ENCODE measurements at places on chromosomes 11 and 22.

DNA sequence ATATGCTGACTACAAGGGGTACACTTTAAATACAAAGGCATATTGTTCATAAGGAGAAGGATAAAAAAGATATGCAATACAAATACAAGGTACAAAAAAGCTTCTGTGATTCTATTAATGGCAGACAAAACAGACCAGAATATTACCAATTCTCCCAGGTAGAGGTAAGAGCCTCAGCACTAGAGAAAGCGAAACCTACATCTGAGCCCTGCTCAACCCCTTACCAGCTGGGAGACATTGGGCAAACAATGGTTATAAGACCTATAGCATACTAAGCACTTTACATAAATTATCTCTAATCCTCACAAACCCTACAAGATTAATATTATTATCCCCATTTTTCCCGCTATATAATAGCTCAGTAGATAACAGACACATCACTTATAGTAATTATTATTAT lies 41.2 kb upstream of the LRRC55 start:
- DNase-seq, result no peak

DNA sequence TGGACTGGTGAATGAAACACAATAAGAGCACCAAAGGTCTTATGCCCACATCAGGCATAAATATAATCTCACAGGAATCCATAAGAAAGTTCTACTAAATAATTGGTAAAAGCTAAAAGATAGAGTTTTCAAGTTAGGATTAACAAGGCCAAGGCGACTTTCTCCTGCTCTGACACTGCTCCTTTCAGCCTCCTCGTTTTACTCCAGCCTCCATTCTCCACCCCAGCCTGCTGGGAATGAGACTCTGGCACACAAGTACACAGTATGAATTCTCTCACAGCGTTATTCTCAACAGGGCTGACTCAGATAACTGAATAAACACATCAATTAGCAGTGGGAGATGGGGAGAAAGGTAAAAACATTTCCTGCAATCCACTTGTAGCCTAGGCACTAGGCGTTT lies 94.9 kb downstream of the APOL5 start:
- DNase-seq, result no peak

DNA sequence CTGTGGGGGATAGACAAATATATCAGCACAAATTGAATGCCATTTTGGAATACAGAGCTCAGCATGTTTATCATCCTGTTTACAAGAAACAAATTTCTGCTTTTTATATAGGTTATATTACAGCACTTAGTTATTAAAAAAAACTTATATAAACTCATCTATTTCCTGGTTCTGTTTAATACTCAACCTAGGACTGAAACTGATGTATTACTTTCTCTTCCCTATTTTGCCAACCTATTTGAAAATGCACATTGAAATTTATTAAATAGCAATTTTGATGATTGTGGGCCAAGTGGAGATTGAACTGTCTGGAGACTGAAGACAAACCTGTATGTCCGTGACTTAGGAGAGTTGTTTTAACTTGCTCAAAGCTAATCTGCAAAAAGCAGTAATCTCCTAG lies 288.3 kb upstream of the ANO3 start:
- DNase-seq, result no peak

DNA sequence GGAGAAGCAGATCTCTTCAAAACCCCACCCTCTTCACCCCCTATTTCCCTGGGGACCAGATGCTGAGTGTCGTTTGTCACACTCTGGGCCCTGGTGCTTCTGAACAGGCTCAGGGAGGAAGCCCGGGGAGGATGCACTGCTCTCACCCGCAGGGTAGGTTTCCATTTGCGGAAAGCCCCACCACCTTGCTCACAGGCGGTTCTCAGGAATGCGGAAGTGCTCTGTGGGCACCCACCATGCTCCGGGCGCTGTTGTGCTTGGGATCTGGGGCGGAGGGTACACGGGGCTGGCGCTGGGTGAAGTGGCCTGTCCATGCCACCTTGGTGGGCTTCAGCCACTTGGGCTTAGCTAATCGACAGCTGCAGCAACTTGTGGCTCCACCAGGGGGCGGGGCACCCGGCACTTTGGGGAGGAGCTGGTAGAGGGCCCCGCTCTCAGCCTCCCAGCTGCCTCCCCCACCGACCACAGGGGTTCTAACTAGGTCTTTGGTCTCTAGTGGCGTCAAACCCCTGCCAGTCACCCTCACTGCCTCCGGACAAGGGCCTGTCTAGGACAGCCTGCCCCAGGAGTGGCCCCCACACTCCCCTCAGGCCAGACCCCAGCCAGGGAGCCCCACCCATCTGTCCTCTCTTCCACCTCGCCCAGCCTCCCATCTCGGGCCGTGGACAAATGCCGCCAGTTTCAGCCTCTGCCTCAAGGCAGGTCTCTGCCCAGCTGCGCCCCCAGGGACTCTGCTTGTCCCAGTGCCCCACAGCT lies 7.4 kb downstream of the NDUFV1 start:
- DNase-seq, result peak; percentile 85

DNA sequence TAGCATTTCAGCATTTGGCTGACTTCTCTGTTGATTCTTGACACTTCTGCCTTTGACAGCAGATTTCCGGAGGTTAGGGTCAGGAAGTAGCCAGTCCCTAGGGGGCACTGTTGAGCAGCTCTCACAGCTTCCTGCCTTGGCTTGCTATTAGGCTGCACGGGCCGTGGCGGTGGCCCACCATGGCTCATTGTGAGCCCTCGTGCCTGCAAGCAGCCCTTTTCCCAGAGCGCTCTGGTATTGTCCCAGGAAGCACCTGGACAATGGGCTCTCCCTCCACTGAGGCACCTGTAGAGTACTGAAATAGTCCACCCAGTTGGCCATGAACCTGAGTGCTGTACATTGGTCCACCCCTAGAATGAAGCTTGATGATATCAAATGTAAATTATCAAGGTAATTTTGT lies 100.2 kb upstream of the GAL start:
- DNase-seq, result peak; percentile 73

GRCh38 chr11:72038491-72038890 lies 39.8 kb downstream of the IL18BP start:
- no peak for DNase-seq

- no peak for DNase-seq
Measured at GRCh38 chr11:3170044-3170755, 5.1 kb upstream of the OSBPL5 start.

DNA sequence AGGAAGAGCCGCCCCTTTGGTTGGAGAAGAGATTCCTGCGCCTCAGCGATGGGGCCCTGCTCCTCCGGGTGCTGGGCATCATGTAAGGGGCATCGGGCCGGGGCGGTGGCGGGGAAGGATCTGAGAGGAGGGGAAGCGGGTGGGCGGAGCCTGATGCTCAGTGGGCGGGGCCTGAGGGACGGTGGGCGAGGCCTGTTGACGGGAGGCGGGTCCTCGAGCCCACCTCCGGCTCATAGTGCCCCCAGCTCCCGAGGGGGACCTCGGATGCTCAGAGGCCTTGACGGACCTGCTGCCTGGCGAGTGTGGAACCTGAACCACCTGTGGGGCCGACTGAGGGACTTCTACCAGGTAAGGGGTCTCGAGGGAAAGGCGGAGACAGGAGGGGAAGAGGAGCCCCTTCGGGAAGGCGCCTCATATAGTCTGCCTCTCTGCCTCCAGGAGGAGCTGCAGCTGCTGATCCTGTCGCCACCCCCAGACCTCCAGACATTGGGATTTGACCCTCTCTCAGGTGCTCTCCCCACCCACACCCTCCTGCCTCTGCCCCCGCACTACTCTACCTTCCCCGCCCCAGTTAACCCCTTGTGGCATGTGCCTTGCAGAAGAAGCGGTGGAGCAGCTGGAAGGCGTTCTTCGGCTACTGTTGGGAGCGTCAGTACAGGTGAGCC lies 799 bp downstream of the CCDC88B start:
- peak; percentile 79 for DNase-seq

DNA sequence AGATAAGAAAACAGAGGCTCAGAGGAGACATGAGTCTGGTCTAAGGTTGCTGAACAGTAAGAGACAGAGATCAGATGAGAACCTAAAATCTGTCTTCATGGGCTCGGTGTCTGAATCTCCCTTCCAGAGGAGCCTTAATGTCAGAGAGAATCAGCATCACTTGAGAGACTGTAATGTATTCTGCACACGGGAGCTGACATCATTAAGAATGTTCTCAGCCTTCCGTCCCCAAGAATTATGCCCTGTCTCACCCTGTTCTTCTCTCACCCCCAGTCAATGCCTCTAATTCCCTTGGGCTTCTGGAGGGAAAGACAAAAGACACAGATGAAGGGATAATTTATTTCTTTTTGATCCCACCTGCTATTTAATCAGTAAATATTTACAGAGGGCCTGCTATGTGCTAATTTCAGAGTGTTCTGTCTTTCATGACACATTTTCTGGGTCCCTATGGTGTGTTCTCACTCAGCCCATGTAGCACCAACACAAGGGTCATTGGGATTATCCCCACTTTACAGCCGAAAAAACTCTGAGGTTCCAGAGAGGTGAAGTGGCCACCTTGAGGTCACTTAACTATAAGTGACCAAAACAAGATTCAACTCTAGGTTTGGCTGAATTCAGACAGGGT lies 61.8 kb downstream of the CD82 start:
- DNase-seq, result no peak

- DNase-seq, result no peak
Measured at GRCh38 chr11:114084414-114084813, 24.9 kb downstream of the ZBTB16 start.

DNA sequence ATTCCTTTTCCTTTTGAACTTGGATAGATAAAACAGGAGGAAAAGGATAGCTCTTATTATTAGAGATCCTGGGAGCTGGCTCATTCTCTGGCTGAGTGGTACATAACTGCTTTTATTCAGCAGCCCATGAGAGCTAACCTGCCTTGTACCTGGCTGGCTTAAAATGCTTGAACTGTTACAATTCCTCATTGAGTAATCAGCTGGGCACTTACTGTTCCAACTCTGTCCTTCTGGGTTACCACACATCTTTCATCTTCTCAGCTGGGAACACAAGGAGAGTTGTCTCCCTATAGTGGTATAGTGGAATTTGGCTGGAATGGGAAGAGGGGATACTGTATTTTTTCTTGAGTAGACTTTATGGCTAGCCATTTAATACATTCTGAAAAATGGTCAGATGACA lies 39.8 kb upstream of the SPTBN2 start:
- no peak for DNase-seq

GRCh38 chr11:35158701-35159510 lies 19.9 kb downstream of the CD44 start:
- no peak for DNase-seq

- DNase-seq, result no peak
Measured at GRCh38 chr11:85787809-85788760, 22.9 kb downstream of the SYTL2 start.

- no peak for DNase-seq
Measured at GRCh38 chr22:31185056-31185455, 25.1 kb downstream of the RNF185 start.

DNA sequence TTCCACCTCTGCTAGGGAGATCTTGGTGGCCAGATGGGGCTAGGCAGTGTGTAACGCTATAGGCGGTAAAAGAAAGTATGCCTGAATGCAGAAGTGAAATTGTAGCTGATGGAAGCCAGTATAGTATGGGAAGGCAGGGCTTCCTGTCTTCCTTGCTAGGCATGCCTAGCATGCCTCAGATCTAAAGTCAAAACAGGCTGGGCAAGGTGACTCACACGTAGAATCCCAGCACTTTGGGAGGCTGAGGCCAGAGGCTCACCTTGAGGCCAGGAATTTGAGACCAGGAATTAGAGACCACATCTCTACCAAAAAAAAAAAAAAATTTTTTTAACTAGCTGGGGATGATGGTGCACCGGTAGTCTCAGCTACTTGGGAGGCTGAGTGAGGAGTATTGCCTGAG lies 281.7 kb upstream of the MTNR1B start:
- no peak for DNase-seq

GRCh38 chr11:60566776-60567175 lies 51.6 kb downstream of the MS4A13 start:
- no peak for DNase-seq

DNA sequence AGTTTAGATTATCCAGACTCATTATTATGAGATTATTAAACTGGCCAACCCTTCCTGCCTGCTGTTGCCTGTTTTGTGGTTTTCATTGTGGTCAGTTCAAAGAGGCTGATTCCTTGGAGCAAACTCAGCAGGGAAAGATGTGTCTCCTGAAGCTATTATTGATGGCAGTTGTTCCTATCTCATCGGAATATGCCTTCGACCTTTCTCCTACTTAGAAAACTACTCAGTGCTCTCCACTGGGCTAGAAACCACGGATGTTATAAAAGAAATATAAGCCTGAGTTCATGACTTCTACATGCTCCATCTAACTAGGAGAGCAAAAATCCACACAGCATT lies 80.2 kb upstream of the NAV2 start:
- DNase-seq, result no peak

- DNase-seq, result no peak
Measured at GRCh38 chr11:27783701-27784355, 83.6 kb upstream of the BDNF start.

DNA sequence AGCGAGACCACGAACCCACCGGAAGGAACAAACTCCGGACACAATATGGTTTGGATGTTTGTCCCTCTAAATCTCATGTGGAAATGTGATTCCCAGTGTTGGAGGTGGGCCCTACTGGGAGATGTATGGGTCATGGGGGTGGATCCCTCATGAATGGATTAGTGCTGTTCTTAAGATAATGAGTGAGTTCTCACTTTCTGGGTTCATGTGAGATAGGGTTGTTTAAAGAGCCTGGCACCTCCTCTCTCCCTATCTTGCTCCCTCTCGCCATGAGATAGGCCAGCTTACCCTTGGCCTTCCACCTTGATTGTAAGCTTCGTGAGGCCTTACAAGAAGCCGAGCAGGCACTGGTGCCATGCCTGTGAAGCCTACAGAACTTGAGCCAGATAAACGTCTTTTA lies 184.6 kb downstream of the LRRC4C start:
- DNase-seq, result no peak

DNA sequence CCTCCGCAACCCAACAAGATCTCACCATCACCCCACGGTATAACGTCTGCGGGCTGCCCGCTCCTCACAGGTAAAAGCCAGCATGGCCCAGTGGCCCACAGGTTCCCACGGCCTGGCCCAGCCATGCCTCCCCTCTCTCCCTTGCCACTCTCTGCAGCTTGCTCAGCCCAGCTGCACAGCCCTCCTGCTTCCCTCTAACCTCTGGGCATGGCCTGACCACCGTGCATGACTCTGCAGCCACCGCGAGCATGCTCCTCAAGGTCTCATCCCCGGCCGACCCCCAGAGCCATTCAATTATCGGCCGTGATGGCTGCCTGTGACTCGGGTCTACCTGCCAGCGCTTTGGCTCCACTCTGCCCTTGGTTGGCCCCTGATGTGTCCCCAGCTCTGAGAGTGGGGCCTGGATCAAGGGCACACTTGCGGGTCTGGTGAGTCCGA lies 185.5 kb downstream of the CTTN start:
- DNase-seq, result no peak

GRCh38 chr11:34302046-34302921 lies 55.5 kb downstream of the ABTB2 start:
- no peak for DNase-seq
